Gastroesophageal sphincter (tissue), 4 donors: ENCODE measurements at places on chromosomes 13 and 19. TPM values are rescaled to one million over a fixed set of nuclear protein-coding genes. Genes with fewer than 3 reads are reported as not detected.

Gene RXFP2
- total RNA-seq, result not detected

Gene CALR3
- not detected for total RNA-seq

Gene CEACAM6
- total RNA-seq, result not detected

Gene SIN3B
- 46.1 TPM for total RNA-seq

Gene NLRP11
- not detected for total RNA-seq

Gene ATP5F1D
- 74.4 TPM for total RNA-seq

Gene PSG6
- not detected for total RNA-seq

Gene SIGLEC10
- 6.9 TPM for total RNA-seq

Gene IZUMO4
- total RNA-seq, result 2.4 TPM

Gene MCEMP1
- 0.96 TPM for total RNA-seq
